PC-3 (cell line): ENCODE measurements at places on chromosomes 11 and 22. TPM values are rescaled to one million over a fixed set of nuclear protein-coding genes. Genes with fewer than 3 reads are reported as not detected.

GRCh38 chr11:12031856-12032544 lies 23.6 kb upstream of the DKK3 start:
- DNase-seq = no peak

DNA sequence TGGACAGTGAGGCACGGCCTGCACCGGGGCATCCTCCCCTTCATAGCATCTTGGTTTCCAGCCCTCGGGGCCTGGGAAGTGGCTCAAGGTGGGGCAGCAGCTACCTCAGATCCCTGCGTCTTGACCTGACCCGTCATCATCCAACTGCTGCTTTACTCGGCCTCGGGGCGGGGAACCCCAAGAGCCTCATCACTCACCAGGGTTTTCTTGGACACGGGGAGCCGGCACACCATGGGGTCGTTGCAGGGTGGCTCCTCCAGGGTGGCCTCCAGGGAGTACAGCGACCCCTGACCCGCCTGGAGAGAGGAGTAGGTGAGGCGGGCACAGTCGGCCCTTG lies 651 bp downstream of the CTSF start:
- DNase-seq = no peak

DNA sequence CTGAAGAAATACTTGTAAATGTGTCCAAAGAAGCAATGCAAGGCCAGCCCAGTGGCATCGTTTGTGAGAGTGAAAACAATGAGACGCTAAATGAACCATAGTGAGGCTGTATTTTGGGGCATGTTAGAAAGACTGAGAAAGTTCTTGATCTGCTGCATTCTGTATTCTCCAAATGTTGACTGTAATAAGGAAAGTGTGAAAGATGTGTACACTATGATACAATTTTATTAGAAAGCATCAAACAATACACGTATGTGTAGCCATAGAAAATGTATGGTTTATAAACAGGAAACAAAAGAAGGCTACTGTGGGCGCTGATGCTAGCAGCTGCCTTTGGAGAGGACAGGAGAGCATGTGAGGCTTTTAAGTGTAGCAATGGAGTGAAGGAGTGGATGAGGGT lies 233.5 kb upstream of the E2F8 start:
- no peak for DNase-seq

DNA sequence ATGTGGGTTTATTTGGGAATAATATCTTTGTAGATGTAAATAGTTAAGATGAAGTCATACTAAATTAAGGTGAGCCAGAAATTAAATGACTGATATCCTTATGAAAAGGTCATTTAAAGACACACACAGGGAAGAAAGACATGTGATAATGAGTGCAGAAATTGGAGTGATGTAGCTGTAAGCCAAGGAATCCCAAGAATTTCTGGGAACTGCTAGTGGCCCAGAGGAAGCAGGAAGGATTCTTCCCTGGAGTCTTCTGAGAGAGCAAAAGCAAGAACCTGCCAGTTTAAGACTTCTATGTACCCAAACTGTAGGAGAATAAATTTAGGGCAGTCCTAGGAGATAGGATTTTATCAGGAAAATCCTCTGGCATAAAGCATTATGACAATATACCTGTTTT lies 66.9 kb downstream of the LRRC4C start:
- no peak for DNase-seq

- peak; percentile 94 for DNase-seq
Measured at GRCh38 chr11:10818594-10818993, 9.9 kb upstream of the EIF4G2 start.

DNA sequence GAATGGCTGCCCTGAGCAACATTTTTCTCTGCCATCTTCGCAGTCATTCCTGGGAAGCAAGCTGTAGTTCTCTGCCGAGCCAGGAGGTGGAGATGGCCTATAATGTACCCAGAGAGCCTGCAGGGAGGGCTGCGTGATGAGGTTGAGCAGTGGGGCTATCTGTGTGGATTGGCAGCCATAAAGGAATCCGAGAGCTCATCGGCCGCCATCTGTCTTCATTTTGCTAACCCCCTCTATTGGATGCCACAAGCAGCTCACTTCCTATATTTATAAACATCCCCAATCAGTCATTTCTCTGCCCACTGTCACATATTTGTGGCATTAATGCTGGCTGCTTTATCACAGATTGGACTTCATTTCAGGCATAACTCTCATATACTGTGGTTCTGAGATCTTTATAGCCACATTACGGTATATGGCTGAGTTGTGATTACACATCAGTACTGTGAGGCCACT lies 209.5 kb downstream of the NTM start:
- peak; percentile 30 for DNase-seq

DNA sequence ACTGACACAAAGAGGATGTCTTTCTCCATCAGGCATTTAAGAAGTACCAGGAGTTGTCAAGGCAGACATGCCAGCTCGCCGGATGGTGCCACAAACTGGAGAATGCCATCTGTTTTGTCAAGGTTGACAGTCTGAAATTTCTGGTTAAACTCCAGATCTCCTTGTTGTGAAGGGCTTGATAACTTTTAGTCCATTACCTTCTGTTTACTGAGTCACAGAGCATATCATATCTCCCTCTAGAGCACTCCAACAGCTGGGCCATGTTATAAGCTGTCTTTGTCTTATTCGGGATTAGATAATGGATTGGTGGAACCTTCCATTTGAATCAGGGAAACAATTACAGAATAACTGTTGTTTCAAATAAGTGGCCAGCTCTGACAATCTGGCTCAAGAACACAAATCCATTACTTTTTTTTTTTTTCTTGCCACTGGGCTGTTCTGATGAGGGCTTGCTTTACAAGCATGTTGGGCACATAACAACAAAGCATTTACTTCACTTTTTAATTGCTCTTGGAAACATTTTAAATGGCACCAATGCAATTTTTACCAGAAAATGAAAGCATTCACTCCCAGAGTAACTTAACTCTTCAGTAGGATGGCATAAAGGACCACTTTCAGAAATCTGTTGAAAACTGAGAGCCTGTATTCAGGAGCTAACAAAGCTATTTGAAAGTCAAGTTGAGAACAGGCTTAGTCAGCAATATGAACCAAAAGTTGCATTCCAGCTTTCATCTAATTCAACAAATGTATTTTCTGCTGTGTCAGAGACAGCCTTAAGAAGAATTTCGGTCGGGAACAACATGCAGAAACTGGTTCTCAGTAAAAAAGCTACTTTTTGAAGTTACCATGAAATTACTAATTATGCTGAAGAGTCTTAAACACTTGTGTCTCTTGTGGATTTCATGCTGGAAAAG lies 227.6 kb upstream of the PITPNB start:
- DNase-seq = no peak

DNA sequence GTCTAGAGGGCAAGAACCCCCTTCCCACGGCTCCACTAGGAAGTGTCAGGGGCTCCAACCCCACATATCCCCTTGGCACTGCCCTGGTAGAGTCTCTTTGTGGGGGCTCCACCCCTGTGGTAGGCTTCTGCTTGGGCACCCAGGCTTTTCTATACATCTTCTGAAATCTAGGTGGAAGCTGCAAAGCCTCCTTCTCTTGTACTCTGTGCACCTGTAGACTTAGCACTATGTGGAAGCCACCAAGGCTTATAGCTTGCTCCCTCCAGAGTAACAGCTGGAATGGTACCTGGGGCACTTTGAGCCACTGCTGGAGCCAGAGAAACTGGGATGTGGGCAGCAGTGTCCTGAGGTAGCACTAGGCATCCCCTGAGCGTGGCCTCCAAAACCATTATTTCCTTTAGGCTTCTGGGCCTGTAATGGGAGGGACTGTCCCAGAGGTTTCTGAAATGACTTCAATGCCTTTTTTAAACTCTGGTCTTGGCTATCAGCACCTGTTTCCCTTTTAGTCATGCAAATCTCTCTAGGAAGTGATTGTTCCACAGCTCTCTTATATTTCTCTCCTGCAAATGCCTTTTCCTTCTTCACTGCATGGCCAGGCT lies 68.4 kb downstream of the TRAF6 start:
- DNase-seq = no peak

GRCh38 chr11:129383060-129383459 lies 7.4 kb downstream of the BARX2 start:
- no peak for DNase-seq

GRCh38 chr11:126421271-126421671 lies 65.8 kb downstream of the ST3GAL4 start:
- DNase-seq = no peak

- DNase-seq = peak; percentile 79
Measured at GRCh38 chr11:416757-417621, 2.2 kb upstream of the SIGIRR start.

DNA sequence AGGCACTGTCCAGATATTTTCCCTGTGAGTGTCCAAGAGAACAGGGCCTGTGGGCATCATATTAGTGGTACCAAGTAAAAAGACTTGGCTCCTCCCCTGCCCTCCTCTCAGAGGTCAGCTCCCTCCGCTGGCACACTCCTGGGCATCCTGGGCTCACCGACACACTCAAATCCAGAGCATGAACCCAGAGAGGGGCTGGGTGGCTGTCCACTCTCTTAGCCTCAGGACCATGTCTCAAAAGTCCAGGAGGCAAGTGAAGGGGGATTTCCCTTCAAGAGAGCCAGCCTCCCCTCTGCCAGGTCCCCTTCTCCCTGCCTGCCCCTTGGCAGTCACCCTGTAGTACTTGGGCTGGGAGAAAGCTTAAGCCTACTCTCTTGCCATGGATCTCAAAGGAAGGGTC lies 10.3 kb downstream of the BCL9L start:
- DNase-seq = no peak

- no peak for DNase-seq
Measured at GRCh38 chr11:122030286-122030685, 85.7 kb downstream of the BLID start.

- DNase-seq = peak; percentile 76
Measured at GRCh38 chr11:130451231-130452019, 3.0 kb downstream of the ADAMTS15 start.

DNA sequence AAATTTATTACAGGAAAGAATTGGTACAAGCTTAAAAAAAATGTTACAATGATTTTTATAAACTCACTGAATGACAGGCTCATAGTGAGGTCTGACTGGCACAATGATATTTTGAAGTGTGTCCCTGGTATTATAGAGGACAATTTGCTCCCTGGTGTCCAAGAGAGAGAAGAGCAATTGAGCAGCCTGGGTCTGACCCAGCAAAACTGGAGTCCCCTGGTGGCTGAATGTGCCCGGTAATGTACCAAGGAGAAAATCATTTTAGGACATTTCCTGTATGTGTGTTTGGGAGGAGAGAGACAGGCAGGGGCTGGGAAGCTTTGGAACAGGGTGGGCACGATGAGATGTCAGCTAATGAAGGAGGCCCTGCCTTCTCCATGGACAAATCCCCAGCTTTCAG lies 125.3 kb downstream of the APOL5 start:
- peak; percentile 72 for DNase-seq

- DNase-seq = no peak
Measured at GRCh38 chr22:45702981-45703380, 31.3 kb downstream of the ATXN10 start.

GRCh38 chr11:100908746-100909145 lies 220.9 kb downstream of the PGR start:
- peak; percentile 23 for DNase-seq

DNA sequence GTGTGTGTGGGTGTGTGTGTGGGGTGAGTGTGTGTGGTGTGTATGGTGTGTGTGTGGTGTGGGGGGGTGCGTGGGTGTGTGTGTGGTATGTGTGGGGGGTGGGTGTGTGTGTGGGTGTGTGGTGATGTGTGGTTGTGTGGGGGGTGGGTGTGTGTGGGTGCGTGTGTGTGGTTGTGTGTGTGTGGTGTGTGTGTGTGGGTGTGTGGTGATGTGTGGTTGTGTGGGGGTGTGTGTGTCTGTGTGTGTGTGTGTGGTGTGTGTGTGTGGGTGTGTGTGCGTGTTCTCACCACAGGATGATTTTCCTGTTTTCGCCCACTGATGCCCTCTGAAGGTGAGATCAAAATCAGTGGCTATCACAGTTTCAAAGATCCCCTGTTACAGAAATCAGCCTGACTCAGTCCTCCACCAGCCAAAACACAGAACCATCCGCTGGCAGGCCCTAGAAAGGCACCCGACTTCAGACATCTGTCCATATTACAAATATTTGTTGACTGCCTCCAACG lies 24.7 kb downstream of the CPT1A start:
- DNase-seq = no peak

- DNase-seq = no peak
Measured at GRCh38 chr11:45174168-45174835, 27.9 kb downstream of the PRDM11 start.

The BDNF gene
- 3.4 and 3.8 TPM in 2 replicates for total RNA-seq

The LARGE2 gene
- total RNA-seq = 18.4 and 19.6 TPM in 2 replicates

The OR52L1 gene
- total RNA-seq = not detected in 2 replicates

The SRPRA gene
- 140 and 143 TPM in 2 replicates for total RNA-seq

The TMEM121B gene
- 0.11 and 0.12 TPM in 2 replicates for total RNA-seq

The MUC6 gene
- total RNA-seq = 0.18 and 0.23 TPM in 2 replicates

The ARAP1 gene
- 86.2 and 124 TPM in 2 replicates for total RNA-seq
